Stimulated activated CD8-positive, alpha-beta memory T cell treated with anti-CD3 and anti-CD28 coated beads, Interleukin-4, amount 100 ng/mL, for 4 hours (primary cell): ENCODE measurements at places on chromosomes 4 and X.

DNA sequence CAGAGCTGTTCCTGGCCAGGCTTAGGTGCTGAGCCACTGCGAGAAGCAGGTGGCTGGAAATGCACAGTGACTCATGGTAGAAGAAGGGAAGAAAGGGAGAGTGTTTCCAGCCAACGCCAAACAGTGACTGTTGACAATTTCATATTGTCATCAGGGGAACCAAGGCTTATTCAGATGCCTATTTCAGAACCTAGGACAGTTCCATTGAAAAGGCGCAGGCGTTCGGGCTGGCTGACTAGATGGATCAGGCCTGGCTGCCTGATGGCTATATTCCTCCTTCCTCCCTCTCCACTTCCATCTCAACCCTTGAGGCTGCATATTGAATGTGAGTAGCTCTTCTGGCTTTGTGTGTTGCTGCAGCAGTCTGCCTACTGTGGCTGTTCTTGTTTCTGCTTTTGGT lies 73.0 kb upstream of the FRMPD4 start:
- DNase-seq: no peak

- no peak for DNase-seq
These were observed 123.3 kb downstream of the CLCN4 start for GRCh38 chrX:10280071-10280470.

DNA sequence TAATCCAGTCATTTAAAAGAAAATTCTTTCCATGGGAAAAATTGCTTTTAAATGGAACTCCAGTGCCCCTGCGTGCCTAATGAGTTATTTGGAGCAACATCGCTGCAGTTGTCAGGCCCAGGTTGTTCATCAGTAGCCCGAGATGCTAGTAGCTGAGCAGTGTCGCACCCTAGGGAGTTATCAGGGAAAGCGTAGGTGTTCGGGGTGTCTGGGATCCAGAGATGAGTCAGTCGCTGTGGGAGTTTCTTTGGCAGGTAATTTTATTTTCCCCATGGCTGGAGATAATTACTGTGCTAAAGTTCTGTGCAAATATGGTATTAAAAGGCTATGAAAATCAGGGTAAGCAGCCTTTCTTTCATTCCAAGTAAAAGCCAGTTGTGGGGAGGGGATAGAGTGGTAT lies 49.4 kb downstream of the ANXA3 start:
- DNase-seq: no peak

DNA sequence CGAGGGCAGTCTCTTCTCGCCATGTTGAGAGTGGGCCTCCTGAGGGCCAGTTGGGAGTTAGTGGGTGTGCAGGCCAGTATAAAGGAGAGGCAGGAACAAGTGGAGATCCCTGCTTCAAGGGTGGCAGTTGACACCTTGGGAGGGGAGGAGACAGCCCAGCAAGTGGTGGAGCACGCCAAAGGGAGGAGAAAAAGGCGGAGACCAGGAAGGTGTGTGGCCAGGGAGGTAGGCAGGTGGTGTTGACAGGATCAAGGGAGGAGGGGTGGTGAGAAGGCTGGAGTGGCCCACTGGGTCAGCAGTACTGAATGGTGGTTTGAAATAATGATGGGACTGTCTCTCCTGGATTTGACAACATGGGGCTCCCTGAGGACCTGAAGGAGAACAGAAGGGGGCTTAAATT lies 32.6 kb downstream of the ZNF185 start:
- DNase-seq: no peak

GRCh38 chrX:130171446-130172126 lies at the start of gene RAB33A:
Gene RAB33A, plus strand, starts transcription at chrX:130171962. Its CDS starts 101 bp downstream, at chrX:130172063.
- no peak for DNase-seq

GRCh38 chrX:29419774-29420553 lies 795.4 kb upstream of the MAGEB2 start:
- no peak for DNase-seq

DNA sequence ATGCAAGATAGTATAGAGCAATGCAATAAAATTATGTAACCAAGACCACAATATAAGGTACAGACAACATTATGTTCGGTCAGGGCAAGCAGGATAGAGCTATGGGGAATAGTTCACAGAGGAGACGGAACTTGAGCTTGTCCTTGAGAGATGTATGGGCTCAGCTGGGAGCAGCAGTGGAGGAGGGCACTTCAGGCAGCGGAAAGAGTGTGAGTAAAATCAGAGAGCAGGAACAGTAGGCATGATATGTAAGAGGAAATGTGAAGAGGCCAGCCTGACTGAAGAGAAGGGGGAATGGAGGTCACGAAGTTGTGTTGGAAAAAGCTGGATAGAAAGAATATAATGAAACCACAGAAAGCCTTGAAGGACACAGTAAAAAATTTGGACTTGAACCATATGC lies 217.2 kb upstream of the NOCT start:
- DNase-seq: no peak

DNA sequence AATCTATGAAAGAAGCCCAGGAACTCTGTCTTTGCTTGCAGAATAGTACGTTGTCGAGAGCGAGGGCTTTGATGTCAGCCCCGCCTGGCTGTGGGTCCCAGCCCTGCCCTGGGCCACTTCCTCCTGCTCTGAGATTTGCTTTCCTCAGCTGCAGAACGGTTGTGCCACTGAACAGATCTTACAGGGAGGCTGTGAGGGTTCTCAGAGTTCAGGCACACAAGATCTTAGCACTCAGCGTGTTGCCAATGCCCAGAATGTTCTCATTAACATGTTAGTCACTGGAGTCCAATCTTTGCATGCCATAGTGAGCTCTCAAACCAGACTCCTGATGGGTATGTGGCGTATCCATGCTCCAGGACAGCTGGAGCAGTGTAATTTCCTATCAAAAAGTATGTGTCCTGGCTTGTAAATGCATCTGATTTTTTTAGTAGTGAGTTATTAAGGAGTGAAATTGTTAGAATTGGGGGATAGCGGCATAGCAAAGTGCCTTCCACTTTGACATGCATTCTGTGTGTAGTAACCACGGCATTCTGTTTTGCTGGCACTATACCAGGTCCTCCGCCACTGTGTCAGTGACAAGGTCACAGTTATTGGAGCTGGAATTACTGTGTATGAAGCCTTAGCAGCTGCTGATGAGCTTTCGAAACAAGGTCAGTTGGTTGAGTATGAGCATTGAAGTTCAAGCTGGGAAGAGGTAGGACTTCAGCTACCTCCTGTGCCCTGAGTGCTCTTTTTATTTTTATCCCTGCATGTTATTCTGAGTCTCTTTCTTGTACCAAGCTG lies 31.6 kb downstream of the TKTL1 start:
- DNase-seq: no peak

- DNase-seq: no peak
These were observed 122.5 kb downstream of the KCNIP4 start for GRCh38 chr4:21826071-21826470.

- DNase-seq: no peak
These were observed 953.4 kb downstream of the FAT4 start for GRCh38 chr4:126268106-126268505.

DNA sequence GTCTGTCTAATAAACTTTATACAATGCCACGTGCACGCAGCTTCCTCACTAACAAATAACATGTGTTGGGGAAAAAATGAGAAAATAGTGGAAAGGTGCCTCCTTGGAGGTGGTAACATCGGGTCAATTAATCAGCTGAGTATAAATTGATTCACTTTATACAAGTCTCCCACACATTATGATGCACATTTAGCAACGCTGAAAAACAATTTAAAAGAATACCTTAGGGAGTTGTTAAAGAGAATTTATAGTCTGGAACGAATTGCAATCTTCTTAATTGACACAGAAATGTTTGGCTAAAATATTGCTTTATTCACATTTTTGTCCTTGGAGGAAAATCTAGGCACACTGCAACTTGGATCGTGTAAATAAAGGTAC lies 84.2 kb downstream of the HPRT1 start:
- DNase-seq: no peak

GRCh38 chr4:137994853-137995252 lies 247.3 kb downstream of the SLC7A11 start:
- DNase-seq: no peak

DNA sequence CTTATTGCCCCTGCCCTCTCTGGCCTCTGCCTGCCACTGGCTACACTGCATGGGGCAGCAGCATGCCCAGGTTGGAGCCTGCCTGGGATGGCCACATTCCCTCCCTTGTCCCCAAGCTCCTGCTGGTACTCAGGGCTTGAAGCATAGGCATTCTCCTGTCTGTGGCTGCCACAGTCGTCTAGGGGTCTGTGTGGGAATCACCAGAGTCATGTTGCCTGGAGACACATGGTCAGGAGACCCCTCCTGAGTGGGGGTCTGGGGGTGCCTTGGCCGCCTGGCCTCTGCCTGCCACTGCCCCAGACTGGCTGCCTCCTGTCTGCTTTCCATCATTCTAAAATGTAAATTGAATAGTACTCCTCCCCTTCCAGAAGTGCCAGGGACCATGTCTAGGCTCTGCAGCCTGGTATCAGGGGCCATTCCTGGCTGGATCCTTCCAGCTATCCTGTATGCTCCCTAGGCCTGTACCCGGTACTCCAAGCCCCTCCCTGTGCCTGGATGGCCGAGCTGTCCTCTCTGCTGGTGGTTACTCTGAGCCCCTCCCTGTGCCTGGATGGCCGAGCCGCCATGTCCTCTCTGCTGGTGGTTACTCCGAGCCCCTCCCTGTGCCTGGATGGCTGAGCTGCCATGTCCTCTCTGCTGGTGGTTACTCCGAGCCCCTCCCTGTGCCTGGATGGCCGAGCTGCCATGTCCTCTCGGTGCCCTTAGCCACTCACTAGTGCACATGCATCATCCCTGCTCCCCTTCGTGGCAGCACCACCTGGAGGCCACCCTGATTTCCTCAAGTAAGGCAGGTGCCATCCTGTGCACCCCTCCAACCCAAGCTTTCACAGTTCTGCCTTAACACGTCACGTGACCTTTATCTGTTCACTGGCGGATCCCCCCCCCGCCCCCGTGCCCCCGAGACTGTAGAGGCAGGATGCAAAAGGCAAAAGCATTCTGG lies 5.5 kb upstream of the NKX1-1 start:
- no peak for DNase-seq

- DNase-seq: no peak
These were observed 122.6 kb upstream of the VCX3B start for GRCh38 chrX:8341814-8342590.

GRCh38 chr4:183118585-183118984 lies 19.5 kb downstream of the WWC2 start:
- no peak for DNase-seq
